ENCODE measurements at places on chromosomes 1 and 21.

DNA sequence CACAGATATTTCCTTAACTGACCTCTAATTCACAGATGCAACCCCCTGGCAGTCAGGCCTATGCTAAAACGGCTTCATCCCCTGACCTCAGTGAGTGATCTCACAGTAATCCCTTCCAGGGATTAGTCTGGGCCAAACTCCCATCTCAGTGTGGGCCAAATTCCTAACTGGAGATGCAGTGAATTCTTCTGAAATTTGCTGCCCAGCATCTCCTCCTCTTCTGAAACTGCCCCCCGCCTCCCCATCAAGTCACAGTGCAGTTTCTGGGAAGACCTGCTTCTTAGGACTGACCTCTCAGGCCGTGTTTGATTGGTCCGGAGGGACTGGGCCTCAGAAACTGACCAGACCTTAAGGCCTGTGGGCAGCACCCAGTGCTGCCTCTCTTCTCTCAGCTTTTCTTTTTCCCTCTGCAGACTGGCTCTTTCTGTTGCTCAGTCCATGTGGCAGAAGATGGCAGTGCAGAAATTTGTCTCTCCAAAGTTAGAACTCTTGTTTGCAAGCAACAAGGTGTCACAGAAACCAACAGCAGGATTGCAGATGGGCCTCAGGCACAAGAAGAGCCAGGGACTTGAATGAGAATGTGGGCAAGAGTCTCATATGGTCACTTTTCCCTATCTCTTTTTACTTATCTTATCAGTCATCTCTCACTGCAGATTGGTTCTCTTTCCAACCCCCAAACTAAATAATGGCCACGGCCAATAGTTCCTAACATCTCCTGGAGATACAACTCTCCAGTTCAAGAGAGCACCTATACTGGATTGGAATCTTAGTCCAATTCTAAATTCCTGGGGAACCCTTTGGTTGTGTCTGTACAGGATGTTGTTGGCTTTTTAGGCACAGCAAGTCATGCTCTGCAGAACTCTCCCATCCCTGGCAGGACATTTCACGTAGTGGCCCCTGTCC lies 95.5 kb upstream of the RALGPS2 start:
- no peak for DNase-seq

DNA sequence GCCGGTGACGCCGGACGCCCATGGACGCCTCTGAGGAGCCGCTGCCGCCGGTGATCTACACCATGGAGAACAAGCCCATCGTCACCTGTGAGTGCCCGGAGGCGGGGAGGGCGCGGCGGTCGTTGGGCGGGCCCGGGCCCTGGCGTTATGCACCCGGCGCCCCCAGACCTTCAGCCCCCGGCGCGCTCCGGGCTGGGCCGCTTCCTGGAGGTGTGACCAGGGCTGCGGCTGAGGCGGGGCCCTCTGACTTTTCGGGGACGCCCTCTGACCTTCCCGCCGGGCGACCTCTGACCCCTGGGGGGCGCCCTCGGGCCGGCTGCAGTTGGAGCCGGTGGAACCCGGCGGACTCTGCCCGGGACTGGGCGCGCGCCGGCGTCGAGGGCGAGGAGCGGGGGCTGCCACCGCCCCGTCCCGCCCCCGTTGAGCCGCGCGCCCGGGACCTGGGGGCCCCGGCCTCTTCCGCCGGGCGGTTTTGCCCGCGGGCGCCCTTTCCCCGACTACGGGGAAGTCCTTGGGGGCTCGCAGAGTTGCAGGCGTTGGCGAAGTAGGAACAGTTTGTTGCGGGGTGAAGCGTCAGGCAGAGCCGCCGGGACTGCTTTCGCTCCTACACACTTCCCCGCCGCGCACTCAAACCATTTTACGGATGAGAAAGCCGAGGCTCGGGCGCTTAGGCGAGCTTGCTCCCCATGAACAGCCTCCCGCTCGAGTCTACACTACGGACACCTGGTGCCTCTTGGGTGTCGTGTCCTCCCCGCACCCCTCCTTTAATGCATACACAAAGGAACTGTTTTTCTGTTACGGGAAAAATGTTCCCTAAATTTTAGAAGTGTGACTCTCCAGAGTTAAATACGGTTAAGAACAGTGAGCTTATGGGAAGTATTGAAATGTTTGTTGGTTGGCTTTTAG lies 618 bp downstream of the TRAPPC10 start:
- DNase-seq = peak; percentile 54

DNA sequence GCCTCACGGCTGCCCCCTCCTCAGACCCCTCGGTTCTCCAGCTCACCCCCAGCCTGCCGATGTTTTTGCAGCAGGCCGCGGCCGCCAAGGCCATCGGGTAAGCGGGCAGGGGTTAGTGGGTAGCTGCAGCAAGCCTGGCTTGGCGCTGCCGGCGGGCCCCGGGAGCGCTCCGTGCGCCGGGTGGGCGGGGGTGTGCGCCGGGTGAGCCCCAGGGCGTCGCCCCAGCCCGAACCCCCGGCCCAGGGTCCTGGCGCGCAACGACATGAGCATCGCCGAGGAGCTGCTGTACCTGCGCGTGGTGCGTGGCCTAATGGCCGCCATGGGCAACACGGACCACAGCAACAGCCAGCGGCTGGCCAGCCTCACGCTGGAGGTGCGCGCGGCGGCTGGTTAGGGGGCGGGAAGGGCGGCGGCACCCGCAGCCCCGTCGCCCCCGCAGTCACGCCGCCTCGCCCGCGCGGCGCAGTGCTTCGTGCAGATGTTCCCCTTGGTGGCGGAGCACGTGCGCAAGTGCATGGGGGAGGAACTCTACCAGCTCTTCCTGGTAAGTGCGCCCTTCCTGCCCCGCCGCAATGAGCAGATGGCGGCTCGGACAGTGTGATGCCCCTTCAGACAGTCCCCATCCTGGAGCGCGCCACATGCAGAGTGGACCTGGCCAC lies 6.5 kb downstream of the RNU5D-1 start:
- no peak for DNase-seq

DNA sequence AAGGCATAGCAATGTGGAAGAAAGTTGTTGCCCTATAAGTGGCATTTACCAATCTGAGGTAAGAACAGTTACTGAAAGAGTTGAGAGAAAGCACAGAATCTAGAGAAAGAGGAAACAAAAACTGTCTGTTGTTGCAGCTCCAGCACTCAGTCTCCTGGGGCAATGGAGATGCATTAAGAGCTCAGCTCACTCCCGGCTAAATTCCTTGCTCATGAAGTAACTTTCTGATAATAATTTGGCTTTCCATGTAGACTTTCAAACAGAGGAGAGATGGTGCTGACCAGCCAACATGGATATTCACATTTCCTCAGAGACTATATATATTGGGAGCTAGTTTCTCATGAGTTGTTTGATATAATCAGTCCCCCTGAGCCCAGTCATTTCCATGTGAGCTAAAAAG lies 135.3 kb downstream of the GDAP2 start:
- no peak for DNase-seq

DNA sequence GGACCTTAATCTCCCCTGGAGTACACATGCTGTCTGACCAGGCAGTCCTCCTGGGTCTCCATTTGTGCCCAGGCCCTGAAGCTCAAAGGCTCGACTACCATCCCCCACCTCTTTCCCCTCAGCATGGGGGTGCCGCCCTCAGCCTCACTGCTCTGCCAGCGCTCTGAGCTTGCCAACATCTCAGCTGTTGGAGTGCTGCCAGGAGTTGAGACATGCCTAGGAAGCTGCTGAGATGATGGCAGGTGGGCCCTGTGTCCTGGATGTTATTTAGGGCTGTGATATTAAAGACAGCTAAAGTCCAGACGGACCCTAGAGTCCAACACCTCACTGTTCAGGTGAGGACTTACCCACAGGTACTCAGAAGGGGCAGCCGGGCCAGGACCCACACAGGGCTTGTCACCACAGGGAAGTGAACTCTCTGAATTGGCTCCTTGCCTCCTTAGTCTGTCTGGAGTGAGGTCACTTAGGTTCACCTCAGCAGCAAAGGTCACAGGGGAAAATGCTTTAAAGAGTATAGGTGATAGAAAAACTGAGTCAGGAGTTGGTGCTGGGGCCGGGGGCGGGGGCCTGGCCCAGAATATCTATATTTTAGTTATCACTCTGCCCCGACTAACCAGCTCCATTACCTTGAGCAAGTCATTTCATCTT lies 19.7 kb upstream of the KCNC4 start:
- no peak for DNase-seq

GRCh38 chr1:229287267-229287666 lies 16.4 kb downstream of the RAB4A start:
- DNase-seq = no peak

DNA sequence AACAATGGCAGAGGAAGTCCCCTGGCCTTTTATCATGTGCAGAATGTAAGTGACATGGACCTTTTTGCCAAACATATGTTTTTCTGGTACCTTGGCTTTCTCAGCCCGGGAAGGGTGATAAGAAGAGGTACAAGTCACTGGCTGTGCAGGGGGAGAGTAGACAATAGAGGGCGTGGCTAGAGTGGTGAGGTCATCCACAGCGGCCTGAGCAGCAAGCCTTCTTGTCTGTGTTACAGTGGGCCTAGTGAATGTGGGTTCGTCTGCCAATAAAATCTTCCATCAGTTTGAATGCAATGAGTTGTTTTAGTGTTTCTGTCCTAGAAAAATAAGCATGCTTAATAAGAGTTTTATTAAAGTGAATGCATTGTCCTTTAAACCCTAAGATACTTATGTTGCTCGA lies 59.0 kb upstream of the PGD start:
- no peak for DNase-seq

GRCh38 chr1:37722181-37723071 lies 30.1 kb downstream of the CDCA8 start:
- DNase-seq = no peak

GRCh38 chr21:46058431-46059145 lies 39.3 kb upstream of the COL6A2 start:
- DNase-seq = no peak

DNA sequence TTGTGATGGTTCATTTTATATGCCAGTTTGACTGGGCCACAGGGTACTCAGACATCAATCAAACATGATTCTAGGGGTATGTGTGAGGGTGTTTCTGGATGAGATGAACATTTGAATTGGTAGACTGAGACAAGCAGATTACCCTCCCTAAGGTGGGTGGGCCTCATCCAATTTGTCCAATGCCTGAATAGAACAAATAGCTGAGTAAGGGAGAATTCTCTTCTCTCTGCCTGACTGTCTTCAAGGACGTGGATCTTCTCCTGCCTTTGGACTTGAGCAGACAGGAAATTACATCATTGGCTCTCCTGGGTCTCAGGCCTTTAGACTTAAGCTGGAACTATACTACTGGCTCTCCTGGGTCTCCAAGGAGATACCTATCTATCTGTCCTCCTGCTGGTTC lies 64.4 kb downstream of the SUSD4 start:
- DNase-seq = no peak

- no peak for DNase-seq
These were observed 19.1 kb upstream of the CD101 start for GRCh38 chr1:116982319-116983004.
